ENCODE measurements at places on chromosomes 3 and 15.

DNA sequence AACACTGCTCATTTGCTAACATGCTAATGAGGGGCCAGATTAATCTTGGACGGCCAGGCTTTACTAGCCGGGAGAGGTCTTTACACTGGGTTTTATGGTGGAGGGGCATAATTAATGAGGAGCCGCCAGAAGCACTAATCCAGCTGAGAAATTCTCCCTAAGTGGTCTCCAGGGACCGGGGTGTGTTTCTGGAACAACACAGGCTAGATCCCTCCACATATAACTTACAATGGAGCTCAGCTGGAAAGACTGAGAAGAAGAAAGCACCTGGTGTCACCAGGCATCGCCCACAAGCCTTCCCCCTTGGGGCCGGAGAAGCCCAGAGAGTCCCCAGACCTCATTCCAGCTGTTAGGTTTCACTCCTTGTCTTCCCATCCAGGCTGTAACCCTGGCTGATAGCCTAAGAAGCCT is 127.5 kb downstream of the MEGF11 start:
- DNase-seq, result no peak

DNA sequence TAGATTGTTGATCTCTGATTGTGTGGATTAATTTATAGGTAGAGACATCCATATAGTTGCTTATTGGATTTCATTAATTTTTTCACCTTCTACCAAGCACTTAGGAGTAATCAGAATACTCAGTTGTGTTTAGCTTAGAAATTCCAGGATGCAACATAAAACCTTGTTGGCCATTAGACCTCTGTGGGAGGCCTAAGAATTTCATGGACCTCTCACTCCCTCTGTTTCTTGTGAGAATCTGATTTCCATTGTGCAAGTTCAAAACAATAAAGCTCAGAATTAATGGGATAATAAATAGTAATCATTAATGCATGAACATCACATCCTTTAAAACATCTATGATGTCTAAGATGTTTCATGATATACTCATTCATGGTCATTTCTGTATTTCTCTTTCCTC is 332.4 kb downstream of the GRM7 start:
- DNase-seq, result no peak

DNA sequence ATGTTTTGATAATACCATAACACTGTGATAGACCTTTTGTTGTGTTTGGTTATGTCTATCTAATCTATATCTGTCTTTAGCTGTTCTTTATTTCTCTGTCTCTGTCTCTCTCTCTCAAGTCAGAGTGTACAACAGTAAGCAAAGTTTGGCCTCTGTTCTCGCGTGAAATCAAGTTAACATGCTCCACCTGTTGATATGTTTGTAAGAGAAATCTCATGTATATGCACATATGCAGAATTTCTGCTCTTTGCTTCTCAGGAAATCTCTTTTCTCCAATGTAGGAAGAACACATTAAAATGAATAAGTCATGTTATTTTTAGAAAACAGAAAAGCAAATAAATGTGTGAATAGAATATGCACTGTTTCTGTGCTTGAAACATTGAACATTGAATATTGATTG is 425.5 kb upstream of the SEMA6D start:
- DNase-seq, result no peak

DNA sequence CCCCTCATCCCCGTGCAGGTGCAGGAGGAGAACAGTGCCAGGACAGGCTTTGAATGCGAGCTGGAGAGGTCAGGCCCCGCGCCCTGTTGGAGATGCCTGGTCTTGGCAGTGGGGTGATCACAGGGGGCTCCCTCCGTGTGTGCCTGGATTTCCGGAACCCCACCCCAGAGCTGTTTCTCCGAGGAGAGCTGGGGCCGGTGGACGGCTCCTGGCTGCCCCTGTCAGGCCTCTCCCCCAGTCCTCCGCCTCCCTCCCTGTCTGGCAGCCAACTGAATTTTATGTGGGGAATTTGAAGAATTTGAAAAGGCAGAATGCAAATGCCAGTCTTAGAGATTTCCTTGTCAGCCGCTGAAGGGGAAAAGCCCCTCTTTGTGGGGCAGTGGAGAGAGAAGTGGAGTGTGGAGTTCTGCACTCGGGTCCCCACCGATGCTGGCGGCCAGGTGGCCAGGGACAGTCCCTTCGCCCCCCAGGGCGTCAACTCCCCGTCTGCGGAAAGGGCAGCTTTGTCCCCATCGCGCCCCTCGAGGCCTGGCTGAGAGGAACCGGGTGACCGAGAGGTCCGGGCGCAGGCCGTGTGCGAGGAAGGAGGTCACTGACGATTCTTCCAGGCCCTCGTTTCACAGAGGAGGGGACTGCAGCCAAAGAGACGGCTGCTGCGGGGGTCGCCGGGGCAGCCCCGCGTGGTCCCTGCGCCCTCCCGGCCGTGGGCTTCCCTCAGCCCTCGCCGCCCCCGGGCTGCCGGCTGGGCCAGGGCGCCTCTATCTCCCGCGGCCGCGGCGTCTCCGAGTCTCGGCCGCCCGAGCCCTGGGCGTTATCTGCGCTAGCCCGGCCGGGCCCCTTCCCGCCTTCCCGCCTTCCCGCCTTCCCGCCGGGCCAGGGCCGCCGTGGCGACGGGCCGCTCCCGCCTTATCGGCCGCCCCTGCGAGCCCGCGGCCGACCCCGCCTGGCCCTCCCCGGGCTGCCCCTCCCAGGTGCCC is 56.0 kb upstream of the LCTL start:
- peak; percentile 66 for DNase-seq

DNA sequence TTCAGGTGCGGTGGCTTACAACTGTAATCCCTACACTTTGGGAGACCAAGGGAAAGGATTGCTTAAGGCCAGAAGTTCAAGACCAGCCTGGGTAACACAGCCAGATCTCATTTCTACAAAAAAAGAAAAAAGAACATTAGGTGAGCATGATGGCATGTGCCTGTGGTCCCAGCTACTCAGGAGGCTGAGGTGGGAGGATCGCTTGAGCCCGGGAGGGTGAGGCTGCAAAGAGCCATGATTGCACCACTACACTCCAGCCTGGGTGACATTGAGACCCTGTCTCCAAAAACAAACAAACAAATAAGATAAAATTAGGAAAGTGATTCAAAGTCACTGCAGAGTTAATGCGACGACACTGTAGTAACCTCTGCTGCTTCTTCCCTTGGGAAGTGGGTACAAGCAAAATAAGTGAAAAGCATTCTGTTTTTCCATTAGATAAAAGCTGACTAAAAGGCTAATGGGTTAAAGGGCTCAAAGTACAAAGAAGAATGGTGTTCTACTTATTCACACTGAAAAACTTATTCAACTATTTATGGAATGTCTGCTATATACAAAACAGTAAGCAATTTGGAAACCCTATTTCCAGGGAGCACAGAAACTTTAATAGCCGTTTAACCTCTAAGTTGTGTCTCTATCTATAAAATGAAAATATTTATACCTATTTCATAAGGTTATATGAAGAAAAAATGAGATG is 8.0 kb upstream of the RPS27L start:
- no peak for DNase-seq

DNA sequence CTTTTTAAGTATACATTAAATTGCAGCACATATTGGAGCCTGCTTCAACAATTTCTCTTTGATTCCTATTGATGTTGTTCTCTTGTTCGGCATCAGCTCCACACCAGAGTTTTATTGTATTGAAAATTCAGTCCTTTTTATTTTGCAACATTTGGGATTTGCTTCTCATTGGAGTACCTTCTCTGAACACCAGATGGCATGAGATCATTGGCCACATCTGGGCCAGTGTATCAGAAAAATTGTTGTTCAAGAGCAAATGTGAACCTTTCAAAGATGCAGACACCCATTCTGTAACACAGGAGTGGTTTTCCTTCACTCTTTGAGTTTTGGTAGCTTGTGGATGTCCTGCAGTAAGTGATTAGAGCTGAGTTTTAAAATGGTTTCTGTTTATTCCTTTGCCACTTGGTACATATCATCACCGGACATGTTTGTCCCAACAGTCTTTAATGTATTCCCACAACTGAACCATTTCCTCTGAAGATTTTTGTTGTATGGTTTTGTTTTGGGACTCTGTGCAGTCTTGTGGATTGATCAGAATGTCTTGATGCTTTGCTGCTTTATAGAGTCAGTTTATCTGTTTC is 96.1 kb downstream of the MCTP2 start:
- DNase-seq, result no peak

- no peak for DNase-seq
Measured at GRCh38 chr3:117912352-117912751, 1122.3 kb downstream of the IGSF11 start.

DNA sequence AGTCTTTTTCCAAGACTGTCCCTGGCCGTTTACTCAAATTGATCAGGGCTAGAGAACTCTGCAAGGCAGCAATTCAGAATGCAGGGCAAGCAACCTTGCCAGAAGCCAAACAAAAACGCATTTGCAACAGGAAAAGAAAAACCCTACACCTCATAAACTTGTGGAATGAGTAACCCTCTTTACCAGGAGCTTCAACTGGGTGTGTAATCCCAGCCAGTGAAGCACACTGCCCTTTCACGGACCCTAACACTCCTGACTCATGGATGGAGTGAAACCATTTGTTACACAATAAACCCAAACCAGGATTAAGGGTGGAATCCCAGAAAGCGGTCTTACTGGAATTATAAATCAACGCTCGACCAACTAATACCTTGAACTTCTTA is 14.8 kb upstream of the LDHAL6B start:
- no peak for DNase-seq

GRCh38 chr15:31202953-31203352 is 101.4 kb upstream of the TRPM1 start:
- DNase-seq, result no peak

DNA sequence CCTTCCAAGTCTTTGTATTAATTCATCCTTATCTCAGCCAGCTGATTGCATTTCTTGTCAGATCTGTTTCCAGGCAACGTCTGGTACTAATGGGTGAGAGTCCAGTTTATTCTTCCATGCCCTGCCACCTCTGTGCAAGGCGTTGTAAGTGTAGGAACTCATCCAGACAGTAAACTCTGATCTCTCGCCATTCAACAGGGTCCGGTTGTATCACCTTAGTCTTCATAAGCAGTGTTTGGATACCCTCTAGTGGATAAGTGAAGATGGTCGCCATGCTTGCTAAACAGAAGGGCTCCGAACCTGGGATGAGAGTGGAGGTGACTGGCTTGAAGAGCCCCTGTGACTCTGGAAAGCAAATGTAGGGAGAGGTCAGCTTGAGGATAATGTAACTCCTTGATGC is 51.6 kb upstream of the CMTM7 start:
- peak; percentile 30 for DNase-seq

DNA sequence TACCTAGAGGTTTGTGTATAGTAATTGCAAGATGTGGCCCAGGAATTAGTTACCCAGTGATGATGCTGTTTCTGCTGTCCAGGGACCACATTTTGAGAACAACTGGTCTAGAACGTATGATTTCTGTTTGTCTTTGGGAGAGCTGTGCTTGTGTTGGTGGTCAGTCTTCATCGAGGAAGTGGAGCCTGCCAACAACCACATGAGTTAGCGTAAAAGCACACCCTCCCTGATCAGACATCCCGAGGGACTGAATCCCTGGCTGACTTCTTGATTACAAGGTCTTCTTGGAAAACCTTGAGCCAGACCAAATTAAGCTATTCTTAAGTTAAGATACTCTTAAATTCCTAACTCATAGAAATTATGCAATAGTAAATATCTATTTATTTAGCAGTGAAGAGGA is 81.7 kb upstream of the ZPLD1 start:
- no peak for DNase-seq

GRCh38 chr15:100602823-100603393 is 519 bp downstream of the ASB7 start:
- DNase-seq, result no peak

DNA sequence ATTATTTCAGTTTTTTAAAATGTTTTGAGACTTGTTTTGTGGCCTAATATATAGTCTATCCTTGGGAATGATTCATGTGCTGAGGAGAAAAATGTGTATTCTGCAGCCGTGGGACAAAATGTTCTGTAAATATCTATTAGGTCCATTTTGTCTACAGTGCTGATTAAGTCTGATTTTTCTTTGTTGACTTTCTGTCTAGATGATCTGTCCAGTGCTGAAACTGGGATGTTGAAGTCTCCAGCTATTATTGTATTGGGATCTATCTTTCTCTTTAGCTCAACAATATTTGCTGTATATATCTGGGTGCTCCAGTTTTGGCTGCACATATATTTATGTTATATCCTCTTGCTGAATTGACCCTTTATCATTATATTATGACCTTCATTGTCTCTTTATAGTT is 85.2 kb downstream of the UBE2E2 start:
- DNase-seq, result no peak

DNA sequence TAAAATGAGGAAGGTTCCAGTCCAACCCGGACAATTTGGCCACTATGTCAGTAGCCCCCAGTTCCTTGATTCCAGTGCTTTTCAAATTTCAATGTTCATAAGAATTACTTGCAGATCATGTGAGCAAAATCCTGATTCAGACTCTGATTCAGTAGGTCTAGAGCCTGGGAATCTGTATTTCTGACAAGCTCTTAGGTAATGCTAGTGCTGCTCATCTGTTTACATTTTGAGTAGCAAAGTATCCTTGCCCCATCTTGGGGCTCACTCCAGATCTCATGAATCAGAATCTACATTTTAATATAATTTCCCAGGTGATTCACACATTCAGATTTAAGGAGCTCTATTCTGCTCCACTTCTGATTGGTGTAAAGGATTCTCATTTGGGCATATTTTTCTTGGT is 142.0 kb downstream of the NAALADL2 start:
- DNase-seq, result no peak
